ENCODE measurements at places on chromosomes 3 and 15.

- DNase-seq, result no peak
These were observed 16.6 kb downstream of the FOXB1 start for GRCh38 chr15:60020736-60021135.

GRCh38 chr3:173410849-173411248, 13.3 kb downstream of the NLGN1 start:
- DNase-seq, result no peak

- no peak for DNase-seq
These were observed 236.7 kb downstream of the ADAMTS17 start for GRCh38 chr15:100105101-100105500.

DNA sequence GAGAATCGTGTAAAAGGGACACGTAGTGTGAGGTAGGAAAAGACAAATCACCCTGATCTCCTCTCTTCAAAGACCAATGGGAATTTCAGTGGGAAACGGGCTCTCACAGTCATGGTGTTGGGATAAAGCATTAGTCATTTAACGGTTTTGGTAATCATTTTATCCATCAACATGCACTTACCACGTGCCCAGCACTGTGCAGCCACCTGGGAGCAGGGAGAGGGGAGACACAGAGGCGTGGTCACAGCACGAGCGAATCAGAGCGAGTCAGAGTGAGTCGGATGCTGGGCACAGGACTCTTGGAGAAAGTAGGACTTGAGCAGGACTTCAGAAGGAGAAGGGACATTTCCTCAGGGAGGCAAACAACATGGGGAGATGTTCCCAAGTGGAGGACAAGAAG, 130.8 kb downstream of the MINAR1 start:
- DNase-seq, result no peak

GRCh38 chr3:151276038-151276686, 2.2 kb downstream of the P2RY14 start:
- DNase-seq, result no peak

DNA sequence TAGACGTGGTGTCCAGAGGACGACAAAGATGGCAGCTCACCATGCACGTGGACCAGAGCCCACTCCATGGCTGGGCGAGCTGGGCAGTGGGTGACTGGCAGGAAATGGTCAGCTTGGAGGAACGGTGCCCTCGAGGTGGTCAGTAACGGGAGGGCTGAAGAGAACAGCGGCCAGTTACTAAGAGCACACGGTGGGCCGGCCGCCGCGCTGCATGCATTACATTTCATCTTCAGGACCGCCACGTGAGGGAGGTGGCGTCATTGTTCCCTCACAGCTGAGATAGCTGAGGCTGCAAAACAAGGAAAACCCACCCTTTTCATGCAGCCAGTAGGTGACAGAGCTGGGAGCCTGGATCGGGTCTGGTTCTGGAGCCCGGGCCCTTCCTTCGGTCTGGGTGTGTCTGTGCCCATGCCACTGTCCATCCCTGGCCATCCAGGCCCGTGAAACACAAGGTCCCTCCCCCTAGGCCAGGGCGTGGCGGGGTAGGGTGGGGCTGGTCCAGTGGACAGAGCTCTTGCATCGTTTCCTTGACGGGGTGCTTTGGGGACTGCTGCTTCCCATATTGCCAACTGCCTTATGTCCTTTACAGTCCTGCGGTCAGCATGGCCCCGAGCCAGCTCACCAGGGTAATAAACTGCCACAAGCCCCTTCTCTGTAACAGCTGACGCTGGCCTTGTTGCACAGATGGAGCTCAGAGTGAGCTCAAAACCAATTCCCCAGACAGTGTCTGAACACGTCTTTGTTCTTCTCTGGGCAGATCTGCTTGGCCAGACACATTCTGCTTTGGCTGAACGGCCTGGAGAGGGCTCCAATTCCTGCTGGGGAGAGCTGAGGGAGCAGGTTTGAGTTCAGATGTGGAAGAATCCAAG, 51.8 kb downstream of the RGMA start:
- DNase-seq, result no peak

DNA sequence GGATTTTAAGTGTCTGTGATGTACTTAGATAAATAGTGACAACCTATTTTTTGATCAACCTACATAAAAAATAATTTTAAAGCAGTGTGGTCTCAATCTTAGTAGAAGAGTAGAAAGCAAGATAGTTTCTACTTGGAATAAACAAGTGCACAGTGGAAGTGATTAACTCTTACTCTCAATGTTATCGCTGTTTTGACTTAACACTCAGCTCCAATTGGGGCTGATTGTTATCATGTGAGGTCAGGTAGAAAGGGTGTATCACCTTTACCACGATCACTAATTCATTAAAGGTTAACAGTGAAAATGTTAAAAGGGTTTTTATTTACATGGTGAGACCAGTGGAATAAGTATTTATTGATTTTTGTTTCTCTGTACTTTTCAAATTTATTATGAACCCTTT, 22.4 kb upstream of the APH1B start:
- DNase-seq, result no peak

DNA sequence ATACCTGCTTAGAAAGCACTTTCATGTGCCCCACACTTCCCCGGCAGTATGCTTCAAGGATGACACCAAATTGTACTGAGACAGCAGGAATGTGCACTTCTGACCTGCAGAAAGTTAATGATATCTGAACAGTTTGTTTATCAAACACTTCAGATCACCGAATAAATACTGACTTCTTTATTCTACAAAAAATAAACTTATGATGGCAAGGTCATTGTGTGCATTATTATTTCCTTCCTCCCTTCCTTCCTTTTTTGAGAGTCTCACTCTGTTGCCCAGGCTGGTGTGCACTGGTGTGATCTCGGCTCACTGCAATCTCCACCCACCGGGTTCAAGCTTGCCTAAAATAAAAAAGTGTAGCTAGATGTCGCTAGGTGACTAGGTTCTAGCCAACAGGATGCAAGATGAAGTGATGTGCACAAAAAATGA, 80.3 kb downstream of the FAIM start:
- no peak for DNase-seq

GRCh38 chr15:90036343-90036742, 35.2 kb downstream of the ZNF710 start:
- no peak for DNase-seq

DNA sequence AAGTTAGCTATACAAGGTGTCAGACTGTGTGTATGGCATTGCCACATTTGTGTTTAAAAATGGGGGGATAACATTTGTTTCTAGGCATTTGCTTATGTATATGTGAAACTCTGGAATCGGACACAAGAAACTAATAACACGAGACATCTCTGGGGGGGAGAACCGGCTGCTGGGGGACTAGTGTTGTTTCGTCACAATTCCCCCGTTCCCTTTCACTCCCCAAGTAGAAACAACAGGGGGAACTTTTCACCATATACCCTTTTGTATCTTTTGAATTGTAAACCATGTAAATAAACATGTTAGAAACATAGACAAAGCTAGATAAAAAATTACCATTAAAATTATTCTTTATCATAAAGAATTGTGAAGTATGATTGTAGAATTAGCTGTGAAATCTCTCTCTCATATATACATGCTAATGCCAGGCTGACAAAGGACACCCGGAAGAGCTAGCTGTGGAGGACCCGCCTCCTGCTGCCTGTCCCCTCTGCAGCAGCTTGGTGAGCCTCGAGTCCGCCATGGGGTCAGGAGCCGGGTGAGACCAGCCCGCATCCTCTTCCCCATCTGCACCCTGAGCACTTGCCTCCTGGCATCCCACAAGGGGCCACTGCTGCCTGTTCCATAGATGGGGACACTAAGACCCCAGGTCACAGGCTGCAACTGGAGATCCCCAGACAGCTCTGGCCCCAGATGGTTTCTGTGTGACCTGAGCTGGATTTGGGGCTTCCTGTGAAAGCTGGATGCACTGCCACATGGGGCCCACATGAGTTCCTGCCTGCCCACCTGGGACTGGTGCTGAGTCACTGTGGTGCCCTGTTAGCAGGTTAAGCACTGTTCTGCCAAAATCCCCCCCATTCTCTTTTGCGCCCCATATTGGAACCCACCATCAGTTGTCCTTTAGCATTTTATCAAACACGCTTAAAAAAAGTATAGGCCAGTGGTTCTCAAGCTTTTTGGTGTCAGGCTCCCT, 91.6 kb downstream of the IQSEC1 start:
- no peak for DNase-seq

DNA sequence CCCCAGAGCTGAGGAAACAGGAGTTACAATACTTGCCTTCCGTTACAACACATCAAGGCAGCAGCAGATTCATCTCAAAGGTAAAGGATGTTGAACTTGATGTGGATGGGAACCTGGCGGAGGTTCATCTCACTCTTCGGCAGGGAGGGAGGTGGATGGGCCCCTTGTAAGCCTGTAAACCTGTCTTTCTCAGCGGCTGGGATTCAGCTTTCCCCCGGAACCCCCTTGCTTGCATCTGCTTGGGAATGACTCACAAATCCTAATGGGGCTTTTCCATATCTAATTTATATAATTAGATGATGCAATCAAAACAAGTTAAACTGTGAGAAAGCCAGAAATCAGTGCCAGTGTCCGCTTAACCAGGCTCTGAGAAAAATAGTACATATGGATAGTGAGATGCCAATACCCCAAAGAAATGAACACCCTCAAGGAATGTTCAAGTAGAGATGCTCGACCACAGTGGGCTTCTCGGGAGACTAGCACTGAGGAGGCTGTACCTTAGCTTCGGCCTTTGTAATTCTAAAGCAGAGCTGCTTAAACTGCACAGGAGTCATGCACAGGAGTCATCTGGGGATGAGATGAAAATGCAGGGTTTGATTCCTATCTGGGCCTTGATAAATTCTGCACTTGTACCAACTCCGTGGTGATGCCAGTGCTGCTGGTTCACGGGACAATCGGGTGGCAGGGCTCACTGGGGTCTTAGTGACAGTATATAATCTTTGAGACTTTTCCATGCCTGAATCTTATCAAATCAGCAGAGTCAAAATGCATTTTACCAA, 2.2 kb upstream of the FAM240A start:
- no peak for DNase-seq

- DNase-seq, result no peak
These were observed 203.2 kb downstream of the FAM43A start for GRCh38 chr3:194888916-194889315.

- no peak for DNase-seq
These were observed 32.1 kb upstream of the TRPM7 start for GRCh38 chr15:50718700-50719125.

DNA sequence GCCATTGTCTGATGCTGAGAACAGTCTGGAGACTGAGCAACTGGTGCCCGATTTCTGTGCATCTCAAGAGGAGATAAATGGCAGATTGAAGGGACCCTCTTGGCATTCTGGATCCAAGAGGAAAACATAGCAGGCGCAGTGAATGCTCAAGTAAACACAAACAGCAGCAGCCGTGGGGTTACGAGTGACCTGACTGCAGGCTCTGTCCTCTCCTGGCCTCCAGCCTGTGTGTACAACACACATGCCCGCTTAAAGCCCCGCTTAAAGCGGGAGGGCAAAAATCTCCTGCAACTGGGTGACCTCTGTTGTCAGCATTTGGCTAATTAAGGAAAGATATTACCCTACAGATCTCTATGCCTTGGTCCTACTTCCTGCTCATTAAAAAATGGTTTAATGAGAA, 120.5 kb downstream of the GREM1 start:
- no peak for DNase-seq

DNA sequence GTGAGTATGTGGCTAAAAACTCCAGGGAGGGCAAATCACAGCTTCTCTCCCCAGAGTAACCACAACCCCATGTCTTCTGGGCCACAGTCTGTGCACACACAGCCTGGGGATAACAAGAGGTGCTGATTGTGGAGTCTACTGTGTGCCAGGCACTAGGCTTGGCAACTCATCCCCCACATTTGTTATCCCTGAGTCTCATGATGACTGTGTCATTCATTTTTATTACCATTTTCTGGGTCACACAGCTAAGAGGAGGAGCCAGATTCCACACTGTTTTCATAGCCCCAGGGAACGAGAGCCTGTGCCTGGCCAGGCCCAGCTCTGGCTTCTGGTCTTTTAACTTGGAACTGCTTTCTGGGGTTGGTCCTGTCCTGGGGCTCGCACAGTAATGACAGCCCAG, 34.5 kb downstream of the ESYT3 start:
- no peak for DNase-seq

- no peak for DNase-seq
These were observed 3.5 kb upstream of the ACAP2 start for GRCh38 chr3:195446359-195446758.

- no peak for DNase-seq
These were observed 8.2 kb upstream of the SENP7 start for GRCh38 chr3:101521211-101521701.

GRCh38 chr3:30285188-30286006, 321.0 kb upstream of the TGFBR2 start:
- DNase-seq, result no peak

- DNase-seq, result no peak
These were observed 27.6 kb downstream of the DET1 start for GRCh38 chr15:88518903-88519302.

GRCh38 chr15:57227899-57228298, 148.4 kb upstream of the CGNL1 start:
- DNase-seq, result no peak

DNA sequence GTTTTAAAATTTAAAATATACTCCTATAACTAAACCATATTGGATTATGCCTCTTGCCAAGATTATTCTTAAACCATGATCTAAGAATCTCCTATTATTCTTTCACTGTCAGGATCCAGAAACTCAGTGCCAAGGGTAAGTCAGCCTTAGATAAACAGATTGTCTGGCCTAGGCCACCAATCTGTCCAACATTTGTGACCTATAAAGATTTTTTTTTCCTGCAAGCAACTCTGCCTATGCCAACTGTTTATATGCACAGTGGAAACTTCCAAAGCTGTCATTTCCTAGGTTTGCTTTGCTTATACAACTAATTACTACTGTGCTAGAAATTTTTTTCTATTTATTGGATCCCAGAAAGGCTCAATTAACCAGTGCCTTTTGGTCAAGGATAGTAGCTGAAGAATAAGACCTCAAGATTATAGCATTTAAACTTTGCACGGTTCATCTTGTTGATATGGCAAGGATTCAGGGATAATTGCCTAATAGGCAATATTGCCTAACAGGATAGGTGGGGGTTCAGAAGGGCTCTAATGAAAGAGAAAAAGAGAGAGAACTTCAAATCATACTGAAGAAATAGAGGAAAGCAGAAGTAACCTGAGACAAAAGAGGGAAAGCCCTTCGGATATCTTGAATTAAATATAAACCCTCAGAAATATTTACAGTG, 22.8 kb downstream of the GAP43 start:
- no peak for DNase-seq

DNA sequence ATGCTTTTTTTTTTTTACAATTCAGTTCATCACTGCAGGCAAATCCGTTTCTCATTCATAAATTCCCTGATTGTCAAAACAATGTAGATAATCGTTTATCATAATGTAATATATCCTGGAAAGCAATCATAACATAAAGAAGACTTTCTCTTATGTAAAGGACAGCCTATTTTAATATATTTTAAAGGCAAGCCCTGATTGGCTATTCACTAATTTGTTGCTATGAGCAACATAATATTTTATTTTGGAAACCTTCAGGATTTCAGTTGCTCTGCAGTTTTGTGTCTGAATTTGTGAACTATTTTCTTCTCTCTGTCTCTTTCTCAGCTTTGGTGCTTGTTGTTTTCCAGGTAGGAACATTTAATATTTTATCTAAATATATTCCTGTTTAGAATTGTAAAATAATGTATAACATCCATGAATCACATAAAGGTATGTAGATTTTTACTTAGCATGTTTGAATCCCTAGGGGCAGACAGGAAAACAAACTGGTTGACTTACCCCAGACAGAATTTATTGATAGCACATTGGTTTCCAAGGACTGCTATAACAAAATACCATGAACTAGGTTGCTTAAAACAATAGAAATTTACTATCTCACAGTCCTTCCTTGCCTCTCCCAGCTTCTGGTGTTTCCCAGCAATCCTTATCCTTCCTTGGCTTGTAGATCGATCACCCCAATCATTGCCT, 253.5 kb downstream of the CDIN1 start:
- DNase-seq, result no peak
